ENCODE measurements at places on chromosomes 6 and 20. TPM values are rescaled to one million over a fixed set of nuclear protein-coding genes. Genes with fewer than 3 reads are reported as not detected.
A peak's percentile ranks its signal among the peaks of the same experiment; 100 is the strongest.

PLEKHG1 gene
- polyA plus RNA-seq: 34.1 TPM

DNA sequence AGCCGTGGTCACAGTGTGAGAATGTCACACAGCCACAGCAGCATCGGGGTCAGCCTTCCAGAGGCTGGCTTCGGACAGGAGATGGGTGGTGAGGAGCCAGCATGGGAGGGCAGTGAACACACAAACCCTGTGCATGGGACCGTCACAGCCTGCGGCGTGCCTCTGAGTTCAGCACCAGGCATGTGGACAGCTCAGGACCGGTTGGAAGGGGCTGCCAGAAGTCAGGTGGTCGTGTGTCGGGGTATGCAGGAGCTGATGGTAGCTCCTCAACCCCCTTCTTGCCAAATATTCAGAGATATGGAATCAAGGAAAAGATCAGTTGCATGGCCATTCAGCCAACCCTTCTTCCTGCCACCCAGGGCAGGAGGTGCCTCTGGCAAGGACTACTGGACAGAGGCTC, 28.2 kb downstream of the MYT1 start:
- no peak for DNase-seq

DNA sequence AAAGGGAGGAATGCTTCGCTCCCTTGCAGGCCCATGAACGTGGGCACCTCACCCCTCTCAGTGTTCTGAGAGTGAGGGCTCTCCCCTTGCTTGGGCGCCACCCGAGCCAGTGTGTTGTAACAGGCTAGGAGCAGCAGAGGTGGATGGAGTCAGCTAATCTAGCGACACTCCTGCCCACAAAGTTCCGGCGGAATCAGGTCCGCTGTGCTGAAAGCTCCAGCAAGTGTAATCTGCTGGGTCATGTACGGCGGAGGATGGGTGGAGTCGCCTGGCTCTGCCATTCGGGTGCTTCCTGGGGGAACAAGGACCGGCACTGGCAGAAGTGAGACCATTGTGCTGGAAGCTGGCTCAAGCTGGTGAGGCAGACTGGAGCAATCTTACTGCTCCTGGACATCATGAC, 1310.1 kb downstream of the EPHA7 start:
- DNase-seq: no peak

GRCh38 chr6:37848371-37848770, 28.8 kb downstream of the ZFAND3 start:
- no peak for DNase-seq

ANKRD6 gene
- polyA plus RNA-seq: 24.8 TPM

DNA sequence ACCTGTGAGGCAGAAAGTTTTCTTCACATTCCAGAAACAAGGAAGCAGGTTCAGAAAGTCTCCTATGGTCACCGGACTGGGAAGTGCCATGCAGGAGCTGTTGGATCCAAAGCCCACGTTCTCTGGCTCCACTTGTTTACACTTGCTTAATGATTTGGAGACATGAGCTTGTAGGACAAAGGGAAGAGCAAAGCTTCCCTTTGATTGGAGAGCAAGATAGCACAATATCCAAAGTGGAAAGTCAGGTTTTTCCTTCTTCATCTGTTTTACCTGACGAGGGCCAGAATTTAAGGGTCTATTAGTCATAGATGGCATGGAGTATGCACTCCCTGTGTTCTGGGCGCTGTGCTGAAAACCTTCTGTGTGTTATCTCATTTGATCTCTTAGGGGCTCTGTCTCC, 81.2 kb downstream of the PDE7B start:
- no peak for DNase-seq

PRL gene
- 0.10 TPM for polyA plus RNA-seq

BYSL gene
- 24.5 TPM for polyA plus RNA-seq

DNA sequence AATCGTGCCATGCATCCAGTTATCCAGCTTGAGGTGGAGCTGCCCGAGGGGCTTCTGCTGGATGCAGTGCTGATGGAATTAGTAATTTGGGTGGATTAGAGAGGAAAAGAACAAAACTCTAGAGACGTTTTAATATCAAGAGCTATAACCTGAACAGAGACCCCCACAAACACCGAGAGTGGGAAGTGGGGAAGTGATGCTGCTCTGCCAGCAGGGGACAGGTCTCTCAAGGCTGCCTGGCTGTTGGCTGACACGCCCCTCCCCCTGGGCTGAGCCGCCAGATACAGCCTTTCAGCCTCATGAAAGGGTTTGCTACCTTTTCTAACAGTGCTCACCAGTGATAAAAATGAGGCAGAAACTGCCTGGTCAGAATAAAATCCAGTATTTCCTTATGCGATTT, 9.6 kb downstream of the LEMD2 start:
- no peak for DNase-seq

GRCh38 chr20:37449276-37449675, 71.8 kb upstream of the NNAT start:
- no peak for DNase-seq

DNA sequence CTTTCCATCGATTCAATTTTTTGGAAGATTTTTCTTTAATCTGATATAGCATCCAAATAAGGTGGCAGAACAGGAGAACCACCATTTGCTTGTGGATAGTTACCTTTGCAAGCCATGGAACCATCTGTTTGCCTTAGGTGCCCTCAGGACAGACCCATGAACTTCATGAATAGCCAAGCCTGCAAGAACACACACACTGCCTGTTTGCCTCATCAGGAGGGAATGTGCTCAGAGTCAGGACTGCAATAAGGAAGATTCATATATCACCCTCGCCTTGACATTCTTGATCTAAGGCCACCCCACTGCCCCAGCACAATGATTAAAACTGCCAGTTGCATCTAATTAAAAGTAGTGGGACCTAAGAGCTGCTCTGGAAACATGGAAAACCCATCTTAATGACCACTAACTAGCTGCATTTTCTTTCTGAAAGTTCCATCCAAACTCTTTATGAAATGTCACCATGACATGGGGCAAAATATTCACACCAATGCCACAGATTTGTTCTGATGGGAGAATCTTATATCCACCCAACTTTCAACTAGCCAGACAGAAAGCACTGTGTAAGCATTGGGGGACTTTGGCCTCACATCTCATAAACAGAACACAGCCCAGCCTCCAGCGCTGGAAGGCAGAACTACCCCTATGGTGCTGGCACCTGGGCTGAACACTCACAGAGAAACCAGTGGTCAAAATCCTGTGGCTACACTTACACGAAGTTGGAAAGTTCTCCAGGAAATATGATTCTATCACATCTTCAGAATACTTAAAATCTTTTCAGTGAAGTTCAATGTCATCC, 48.3 kb downstream of the TBXT start:
- DNase-seq: no peak

DNA sequence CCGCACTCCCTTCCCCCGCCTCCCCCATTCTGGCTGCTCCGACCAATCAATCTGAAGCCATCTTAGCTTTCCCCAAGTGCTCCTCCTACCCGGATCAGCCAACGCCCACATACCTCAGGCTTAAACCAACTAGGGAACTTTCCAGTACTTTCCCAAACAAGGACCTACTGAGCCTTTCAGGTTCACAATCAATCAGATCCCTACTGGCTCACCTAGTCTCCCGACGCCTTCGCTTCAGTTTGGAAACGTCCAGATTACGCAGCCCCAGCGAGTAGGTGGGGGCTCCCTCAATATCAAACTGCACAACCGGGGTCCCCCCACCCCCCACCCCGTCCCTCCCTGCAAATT, 432 bp downstream of the HSPA1L start:
- peak; percentile 87 for DNase-seq

DNA sequence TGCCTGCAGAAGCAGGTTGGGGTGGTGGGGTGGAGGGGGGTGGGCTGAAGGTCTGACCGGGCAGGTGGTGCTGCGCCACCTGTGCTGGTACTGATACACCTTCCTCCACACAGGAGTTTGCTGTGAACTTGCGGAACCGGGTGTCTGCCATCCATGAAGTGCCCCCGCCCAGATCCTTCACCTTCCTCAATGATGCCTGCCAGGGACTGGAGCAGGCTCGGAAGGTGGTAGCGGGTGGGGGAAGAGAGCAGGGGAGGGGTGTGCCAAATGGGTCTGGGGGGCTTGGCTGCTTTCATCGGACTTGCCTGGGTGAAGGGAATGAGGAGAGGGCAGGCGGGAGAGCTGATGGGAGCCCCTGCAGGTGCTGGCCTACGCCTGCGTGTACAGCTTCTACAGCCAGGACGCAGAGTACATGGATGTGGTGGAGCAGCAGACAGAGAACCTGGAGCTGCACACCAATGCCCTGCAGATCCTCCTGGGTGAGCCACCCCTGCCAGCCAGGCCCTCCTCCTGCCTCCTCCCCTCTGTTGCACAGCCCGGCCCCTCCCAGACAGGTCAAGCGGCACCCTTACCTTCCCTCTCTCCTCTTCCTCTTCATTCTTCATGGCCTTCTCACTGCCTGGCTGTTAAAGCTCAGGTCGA, 6.7 kb downstream of the DNPH1 start:
- DNase-seq: no peak

- DNase-seq: no peak
Measured at GRCh38 chr20:54251096-54251495, 43.2 kb downstream of the PFDN4 start.

TSBP1 gene
- polyA plus RNA-seq: not detected

- no peak for DNase-seq
Measured at GRCh38 chr6:149317644-149318571, at the start of gene TAB2. Gene TAB2, plus strand, starts transcription at chr6:149317712. Its CDS starts 52,286 bp downstream, at chr6:149369998.

DNA sequence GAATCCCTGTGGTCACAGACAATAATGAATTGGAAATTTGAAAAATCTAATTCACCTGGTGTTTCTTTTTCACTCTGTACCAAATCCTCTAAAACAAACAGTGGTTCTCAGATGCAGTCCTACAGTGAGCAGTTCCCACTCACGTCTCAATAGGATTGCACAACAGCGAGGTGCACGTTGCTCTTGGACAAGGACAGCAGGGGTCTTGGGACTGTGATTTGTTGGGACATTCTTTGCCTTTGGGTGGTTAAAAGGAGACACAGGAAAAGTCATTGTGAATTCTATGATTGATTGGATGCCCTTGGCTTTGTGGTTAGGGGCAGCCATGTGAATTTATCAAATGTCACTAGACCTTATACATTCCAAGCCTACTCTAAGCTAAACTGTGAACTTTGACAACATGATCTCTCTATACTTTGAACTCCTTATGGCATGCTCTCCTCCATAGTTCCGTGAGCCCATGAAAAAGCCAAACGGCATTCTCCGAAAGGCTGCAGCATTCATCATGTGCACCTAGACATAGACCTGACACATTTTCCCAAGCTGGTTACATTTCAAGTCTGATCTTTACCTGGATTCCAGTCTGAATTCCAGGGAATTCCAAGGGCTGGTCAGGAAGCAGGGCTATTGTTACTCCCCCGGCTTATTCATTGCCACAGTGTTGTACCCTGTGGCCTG, 647 bp downstream of the UNC93A start:
- DNase-seq: no peak

DNA sequence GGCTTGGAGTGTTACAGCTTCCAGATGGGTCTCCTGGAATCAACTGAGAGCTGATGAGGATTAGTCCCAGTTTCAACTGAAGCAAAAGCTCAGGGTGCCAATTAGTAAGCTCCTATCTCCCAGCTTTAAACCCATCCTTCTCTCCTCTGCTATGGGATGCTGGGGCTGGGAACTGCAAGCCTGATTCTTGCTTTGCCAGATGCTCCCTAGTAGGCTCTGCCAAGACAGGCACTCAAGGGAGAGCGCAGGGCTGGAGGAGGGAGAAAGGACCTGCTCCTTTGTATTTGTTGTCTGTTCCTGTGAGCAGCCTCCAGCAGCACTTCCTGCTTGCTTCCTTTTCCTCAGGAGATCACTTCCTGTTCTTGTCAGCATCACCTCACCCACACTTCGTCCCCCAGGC, 309.7 kb downstream of the KIF16B start:
- no peak for DNase-seq

DNA sequence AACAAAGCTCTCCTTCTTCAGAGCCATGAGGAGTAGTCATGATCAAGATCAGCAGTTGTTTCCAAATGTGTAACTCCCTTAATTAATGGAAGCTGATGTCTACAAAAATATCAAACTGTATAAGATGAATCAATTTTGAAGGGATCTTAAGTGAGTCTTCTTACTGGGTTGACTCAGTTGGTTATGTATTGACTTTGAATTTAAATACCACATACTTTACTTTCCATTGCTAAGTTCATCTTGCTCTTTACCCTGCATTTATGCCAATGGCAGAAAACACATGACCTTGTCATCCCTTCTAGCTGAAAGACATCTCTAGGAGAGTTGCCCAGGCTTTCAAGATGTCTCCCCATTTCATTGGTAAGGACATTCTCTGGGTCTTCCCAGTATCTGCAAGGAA, 123.2 kb upstream of the STMND1 start:
- DNase-seq: no peak

GRCh38 chr20:57514273-57514751, 10.6 kb downstream of the CTCFL start:
- DNase-seq: peak; percentile 53

GRCh38 chr6:49284180-49284579, 178.9 kb downstream of the MMUT start:
- no peak for DNase-seq

GRM1 gene
- 0.22 TPM for polyA plus RNA-seq

DNA sequence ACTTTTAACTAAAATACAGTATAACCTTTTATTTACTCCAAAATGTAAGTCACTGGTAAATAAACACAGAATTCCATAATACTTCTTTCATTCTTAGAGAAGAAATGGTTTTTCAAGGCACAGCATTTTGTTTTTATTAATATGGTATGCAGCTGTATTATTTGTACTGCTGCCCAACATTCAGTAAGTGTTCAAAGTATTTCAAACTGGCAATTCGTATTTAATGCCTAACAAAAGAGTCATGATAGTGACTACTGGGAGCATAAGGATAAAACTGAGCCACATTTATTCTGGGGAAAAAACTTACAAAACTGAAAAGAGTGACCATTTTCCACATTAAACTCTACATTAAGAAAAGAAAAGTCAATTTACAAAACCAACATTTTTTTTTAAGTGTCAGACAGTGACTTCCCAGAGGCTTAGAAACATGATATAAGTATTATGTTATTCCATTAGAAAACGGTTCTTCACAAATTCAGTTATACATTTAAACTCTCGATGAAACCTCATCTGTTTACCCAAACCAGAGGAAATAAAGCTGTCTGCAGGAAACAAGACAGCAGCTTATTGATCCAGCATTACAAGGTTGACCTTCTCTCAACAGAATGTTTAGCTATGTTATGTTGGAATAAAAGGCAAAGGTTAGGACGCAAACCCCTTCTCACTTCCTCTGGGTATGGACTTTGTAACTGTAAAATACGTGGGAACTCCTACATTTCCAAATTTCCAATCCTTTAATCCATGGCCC, 24.3 kb downstream of the EPB41L2 start:
- DNase-seq: no peak

LBP gene
- polyA plus RNA-seq: not detected

RGS19 gene
- 4.8 TPM for polyA plus RNA-seq

TGM3 gene
- polyA plus RNA-seq: 0.54 TPM

- DNase-seq: no peak
Measured at GRCh38 chr6:18920701-18921100, 533.6 kb downstream of the RNF144B start.

GRCh38 chr6:79081663-79082062, 3.6 kb upstream of the PHIP start:
- DNase-seq: no peak

UBE3D gene
- polyA plus RNA-seq: 8.0 TPM

PSMB1 gene
- 239 TPM for polyA plus RNA-seq

- DNase-seq: no peak
Measured at GRCh38 chr6:83069633-83070032, 2.2 kb downstream of the DOP1A start.

GRCh38 chr20:60330461-60330860, 372.2 kb downstream of the CDH26 start:
- DNase-seq: no peak

- DNase-seq: no peak
Measured at GRCh38 chr6:36839749-36840431, 646 bp upstream of the CPNE5 start.
